ENCODE measurements at places on chromosomes 11 and 22.

- no peak for DNase-seq
These were observed 46.3 kb upstream of the ANO3 start for GRCh38 chr11:26285608-26286007.

DNA sequence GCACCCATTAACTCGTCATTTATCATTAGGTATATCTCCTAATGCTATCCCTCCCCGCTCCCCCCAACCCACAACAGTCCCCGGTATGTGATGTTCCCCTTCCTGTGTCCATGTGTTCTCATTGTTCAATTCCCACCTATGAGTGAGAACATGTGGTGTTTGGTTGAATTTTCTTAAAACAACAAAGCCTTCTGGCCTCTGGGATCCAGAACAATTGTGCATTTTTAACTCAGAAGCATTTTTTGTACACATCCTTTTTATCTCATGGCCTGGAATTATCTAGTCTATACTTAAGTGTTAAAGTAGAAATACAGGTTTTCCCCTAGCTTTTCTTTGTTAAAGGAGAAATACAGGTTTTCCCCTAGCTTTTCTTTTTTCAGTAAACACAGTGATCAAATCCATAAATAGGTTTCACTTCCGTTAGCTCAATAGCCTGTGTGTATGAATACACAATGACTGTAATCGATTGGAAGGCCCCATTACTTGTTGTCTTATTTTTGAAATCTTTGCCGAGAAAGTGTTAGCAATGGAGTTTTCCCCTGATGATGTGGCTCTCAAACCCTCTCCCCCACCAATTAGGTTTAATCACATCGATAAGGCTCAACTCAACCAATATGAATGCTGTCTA lies 125.6 kb upstream of the PITPNB start:
- no peak for DNase-seq

GRCh38 chr11:64095949-64096348 lies 60.2 kb downstream of the FLRT1 start:
- DNase-seq, result no peak

DNA sequence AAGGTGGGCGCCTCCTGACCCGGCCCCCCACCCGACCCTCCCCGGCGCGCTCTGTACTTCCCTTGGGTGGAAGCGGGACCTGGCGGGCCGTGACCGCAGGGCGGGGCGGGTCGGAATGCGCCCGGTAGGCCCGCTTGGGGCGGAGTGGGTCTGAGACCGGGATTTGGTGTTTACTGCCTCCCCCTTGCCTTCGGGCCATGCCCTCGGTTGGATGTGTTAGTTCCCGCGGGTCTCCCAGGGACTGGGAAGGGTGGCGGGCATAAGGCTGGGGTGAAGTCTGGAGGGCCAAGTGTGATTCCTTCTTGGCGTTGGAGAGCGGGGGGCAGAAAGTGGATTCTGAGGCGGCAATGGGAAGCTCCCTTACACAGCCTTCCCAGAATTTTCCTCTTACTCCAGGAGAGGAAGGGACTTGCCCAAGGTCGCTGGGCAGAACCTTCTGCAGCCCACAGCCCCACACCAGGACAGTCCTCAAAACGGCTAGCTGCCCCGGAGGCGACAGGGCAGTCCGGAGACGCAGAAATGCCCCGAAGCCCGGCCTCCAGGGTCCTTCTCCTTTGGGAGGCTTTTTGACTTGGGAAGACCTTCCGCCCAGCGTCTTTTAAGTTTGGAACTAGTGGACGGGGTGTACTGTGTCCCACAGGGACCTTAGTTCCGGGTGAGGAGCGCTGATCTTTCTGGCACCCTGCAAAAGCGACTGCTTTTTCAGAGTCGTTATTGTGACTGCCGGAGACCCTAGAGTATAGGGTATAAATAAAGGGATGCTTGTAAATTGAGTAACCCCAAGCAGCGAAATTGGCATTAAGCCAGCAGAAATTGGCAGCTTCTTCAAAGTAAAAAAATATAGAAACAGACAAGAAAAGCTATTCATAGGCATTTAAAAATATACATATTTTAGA lies 647 bp downstream of the SWAP70 start:
- no peak for DNase-seq

- no peak for DNase-seq
These were observed 750 bp downstream of the XRCC6 start for GRCh38 chr22:41621911-41622179.

DNA sequence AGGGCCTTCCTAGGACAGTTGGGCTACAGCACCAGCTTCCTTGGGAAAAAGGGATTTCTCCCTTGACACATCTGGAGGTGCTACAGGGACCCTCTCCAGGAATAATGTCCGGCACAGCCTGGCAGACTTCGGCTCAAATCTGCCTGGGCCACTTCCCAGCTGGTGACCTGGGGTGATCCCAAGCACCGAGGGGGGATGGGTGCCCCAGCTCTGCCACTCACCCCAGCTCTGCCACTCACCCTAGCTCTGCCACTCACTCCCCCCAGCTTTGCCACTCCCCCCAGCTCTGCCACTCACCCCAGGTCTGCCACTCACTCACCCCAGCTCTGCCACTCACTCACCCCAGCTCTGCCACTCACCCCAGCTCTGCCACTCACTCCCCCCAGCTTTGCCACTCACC lies 9.9 kb downstream of the OSBPL5 start:
- DNase-seq, result no peak

DNA sequence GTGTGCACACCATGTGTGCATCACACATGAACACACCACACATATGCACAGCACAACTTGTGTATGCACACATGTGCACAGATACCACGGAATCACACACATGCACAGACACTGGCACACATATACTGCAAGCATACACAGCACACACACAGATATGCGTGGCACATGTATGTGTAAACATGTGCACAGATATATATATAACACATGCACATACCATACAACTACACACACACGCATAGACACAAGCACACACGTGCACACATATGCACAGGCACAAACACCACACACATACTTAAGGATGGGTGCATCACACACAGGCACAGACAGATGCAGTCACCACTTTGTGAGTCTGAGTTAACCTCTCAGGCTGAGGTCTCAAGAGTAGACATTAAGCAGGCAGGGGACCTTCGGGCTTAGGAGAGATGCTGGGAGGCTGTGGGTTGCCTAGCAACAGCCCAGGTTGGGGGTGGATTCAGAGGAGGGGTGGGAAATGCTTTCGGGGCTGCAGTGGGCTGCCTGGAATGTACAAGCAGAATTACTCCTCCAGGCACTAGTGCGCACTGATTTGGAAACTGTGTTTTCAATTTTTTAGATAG lies 82.9 kb downstream of the MYO18B start:
- no peak for DNase-seq

DNA sequence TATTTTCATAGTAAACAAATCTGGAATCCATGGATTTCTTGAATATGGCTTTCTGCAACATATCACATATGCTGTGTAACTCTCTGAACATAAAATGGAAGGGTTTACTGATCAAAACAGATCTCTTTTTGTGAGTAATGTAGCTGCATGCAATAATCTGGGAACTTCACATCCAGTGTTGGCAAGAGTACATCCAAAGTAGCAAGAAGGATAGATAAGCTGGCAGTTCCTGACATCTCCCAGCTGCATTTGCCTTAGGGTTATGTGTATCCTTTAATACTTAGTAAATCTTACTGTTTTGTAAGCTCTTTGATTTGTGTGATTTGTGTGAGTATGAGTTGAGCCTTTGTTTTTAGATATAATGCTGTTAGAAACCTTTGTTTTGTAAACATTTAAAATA lies 280.4 kb upstream of the CNTN5 start:
- no peak for DNase-seq

GRCh38 chr22:31278151-31278621 lies 14.1 kb downstream of the PIK3IP1 start:
- DNase-seq, result no peak

- no peak for DNase-seq
These were observed 70.7 kb downstream of the BMAL1 start for GRCh38 chr11:13348305-13348704.

DNA sequence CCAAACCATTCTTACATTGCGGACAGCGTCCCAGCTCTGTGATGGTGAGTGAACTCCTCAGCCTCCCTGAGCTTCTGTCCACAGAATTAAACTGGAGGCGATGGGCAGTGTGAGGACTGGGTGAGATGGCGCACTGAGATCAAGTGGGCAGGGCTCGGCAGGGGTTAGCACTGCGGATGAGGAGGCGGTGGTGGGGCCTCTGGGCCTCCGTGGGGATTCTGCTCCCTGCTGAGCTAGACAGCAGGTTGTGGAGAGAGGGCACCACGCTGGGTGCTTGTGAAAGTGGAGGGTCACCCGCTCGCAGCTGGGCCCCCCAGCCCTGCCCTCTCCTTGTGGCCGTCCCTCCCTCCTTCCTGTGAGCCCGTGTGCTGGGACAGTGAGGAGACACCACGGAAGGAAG lies 25.6 kb upstream of the PARVG start:
- no peak for DNase-seq

All from activated naive CD4-positive, alpha-beta T cell treated with Interleukin-2 at 50 U/mL for 16 hours (primary cell).